ENCODE measurements at places on chromosomes 3 and 15. TPM values are rescaled to one million over a fixed set of nuclear protein-coding genes. Genes with fewer than 3 reads are reported as not detected.
A peak's percentile ranks its signal among the peaks of the same experiment; 100 is the strongest.

GNAT1 gene
- polyA plus RNA-seq, result not detected

DNA sequence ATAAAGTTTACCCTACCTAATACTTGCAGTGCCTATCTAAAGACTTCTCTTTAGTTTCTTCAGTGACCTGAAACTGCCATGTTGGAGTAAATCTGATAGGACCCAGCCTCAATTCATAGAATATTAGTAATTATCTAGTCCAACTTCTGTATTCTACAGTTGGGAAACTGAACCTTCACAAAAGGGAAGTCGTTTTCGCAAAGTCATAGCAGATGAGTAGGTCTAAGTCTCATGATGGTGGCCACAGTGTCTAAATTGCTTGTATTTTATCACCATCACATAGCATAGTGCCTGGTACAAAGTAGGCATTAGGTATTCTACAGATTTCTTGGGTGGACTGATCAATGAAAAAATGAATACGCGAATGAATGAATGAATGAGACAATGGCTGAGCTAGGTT, 8.4 kb downstream of the GMNC start:
- no peaks in the 10 kb centered on the region for H3K4me1 ChIP-seq
- no peaks in the 10 kb centered on the region for H3K36me3 ChIP-seq
- no peak overlapping the region for H3K4me3 ChIP-seq
- no peak for DNase-seq
- H3K27ac ChIP-seq, result no peak overlapping the region

- H3K4me3 ChIP-seq, result no peak overlapping the region
- H3K27ac ChIP-seq, result no peak overlapping the region
- peaks cover 8% of the 10 kb centered on the region for H3K4me1 ChIP-seq
- no peak for DNase-seq
- H3K36me3 ChIP-seq, result peaks cover 15% of the 10 kb centered on the region
Measured at GRCh38 chr15:90609242-90610180, 79.8 kb downstream of the CRTC3 start.

ANKRD63 gene
- not detected for polyA plus RNA-seq

TRIM71 gene
- polyA plus RNA-seq, result not detected

DNA sequence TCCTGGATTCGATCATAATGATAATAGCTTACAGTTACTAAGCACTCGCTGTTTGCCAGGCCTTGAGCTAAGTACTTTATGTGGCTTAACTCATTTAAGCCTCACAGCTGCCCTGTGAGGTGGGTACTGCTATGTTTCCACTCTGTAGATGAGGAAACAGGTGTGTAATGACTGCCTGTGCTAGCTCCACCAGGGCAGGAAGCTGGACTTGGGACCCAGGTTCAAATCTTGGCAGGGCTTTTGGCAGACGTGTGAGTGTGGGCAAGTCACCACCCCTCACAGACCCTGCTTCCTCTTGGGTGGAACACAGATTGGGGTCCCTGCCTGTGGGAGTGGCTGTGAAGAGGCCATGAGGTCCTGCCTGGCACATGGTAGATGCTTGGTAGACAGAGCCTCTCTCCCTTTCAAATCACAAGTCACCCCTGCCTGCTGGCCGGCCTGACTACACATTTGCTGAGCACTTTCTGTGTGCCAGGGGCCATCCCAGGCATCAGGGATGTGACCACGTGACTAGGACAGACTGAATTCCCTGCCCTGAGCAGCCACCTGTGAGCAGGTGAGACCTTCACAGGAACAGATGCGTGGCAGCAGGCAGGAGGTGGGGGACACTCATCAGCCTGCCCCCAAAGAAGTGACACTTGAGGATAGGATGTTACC, 3.7 kb downstream of the EFCC1 start:
- no peak overlapping the region for H3K27ac ChIP-seq
- H3K36me3 ChIP-seq, result no peaks in the 10 kb centered on the region
- H3K27me3 ChIP-seq, result peaks cover 25% of the 10 kb centered on the region
- DNase-seq, result no peak
- peaks cover 36% of the 10 kb centered on the region for H3K4me1 ChIP-seq

GRCh38 chr3:100825574-100825973, 116.3 kb downstream of the TFG start:
- no peaks in the 10 kb centered on the region for H3K36me3 ChIP-seq
- no peaks in the 10 kb centered on the region for H3K4me1 ChIP-seq
- H3K27ac ChIP-seq, result no peak overlapping the region
- H3K4me3 ChIP-seq, result no peak overlapping the region
- DNase-seq, result no peak
- H3K27me3 ChIP-seq, result no peaks in the 10 kb centered on the region

DNA sequence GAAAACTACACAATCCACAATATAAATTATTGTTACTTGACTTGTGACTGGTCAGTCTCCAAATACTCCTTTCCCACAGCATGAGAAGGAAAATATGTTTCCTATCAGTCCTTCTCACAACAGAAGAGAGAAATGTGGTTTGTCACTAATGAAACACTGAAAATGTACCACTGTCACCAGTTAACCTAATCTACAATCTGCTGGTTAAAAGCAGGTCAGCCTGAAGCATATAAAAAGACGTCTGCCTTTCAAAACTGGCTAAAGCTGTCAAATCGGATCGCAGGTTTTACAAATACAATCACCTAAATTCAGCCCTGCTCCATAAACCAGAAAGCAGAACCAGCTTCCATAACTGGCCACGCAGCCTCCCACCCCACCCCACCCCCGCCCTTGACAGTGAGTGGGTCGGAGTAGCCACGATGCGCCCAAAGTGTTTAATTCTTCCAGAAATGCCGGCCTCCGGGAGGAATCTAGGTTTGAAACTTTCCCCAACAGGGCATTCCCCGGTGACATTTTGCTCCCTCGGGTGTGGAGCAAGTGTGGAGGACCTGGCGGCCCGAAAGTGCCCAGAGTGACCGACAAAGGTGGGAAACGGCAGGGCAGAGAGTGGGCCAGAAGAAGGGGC, 682 bp downstream of the ETFA start:
- H3K4me1 ChIP-seq, result peaks cover 21% of the 10 kb centered on the region
- no peaks in the 10 kb centered on the region for H3K27me3 ChIP-seq
- H3K27ac ChIP-seq, result peak overlapping the region; percentile 72

ACTRT3 gene
- 0.09 TPM for polyA plus RNA-seq

CCR1 gene
- polyA plus RNA-seq, result 0.10 TPM

- no peak overlapping the region for H3K27ac ChIP-seq
- H3K4me3 ChIP-seq, result no peak overlapping the region
- H3K4me1 ChIP-seq, result peaks cover 14% of the 10 kb centered on the region
- no peaks in the 10 kb centered on the region for H3K36me3 ChIP-seq
- no peaks in the 10 kb centered on the region for H3K27me3 ChIP-seq
- DNase-seq, result no peak
Measured at GRCh38 chr15:52013151-52013791, 5.7 kb upstream of the MAPK6 start.

CAPN3 gene
- 1.0 TPM for polyA plus RNA-seq

GRCh38 chr3:162992741-162993140, 1496.1 kb downstream of the OTOL1 start:
- H3K4me3 ChIP-seq, result no peak overlapping the region
- H3K27ac ChIP-seq, result no peak overlapping the region
- H3K36me3 ChIP-seq, result no peaks in the 10 kb centered on the region
- H3K4me1 ChIP-seq, result no peaks in the 10 kb centered on the region
- no peak for DNase-seq
- H3K27me3 ChIP-seq, result no peaks in the 10 kb centered on the region

DNA sequence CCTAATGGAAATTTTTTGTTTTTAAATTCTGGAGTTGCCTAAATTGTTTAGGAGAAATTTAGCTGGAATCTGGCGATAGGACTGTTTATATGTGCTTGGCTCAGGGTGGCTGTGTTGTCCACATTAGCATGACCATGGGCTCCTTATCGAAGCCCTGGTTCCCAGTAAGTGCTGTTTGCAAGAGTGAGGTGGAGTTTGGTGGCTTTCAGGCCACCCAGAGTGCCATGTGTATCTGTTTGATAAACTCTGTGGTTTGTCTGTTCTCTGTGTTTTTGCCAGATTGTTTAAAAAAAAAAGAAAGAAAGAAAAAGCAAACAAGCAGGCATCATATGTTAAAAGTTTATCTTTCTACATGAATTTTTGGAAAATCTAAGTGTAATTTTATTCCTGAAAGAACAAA, 51.5 kb downstream of the PLCL2 start:
- H3K27me3 ChIP-seq, result no peaks in the 10 kb centered on the region
- H3K27ac ChIP-seq, result no peak overlapping the region
- peak; percentile 42 for DNase-seq

FAH gene
- 6.2 TPM for polyA plus RNA-seq

DNA sequence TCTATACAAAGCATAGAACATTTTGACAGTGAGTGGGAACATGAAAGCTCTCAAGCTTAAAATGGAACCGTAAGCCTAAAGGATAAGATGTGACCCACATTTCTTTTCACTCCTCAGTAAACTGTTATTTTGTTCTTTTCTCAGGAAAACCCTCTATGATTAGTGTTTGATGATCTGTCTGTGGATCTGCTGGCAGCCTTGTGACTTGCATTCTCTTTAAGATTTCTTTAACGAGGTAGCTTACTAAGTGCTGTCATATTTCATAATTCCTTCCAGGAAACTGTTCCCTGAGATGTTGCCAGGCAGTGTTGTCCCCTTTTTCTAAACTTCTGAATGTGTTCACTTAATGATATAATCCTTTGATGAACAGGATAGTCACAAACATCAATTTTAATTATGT, 167.6 kb downstream of the PYDC2 start:
- H3K27ac ChIP-seq, result no peak overlapping the region
- H3K36me3 ChIP-seq, result no peaks in the 10 kb centered on the region
- no peak for DNase-seq
- no peaks in the 10 kb centered on the region for H3K4me1 ChIP-seq

WDR76 gene
- polyA plus RNA-seq, result 8.7 TPM

DNA sequence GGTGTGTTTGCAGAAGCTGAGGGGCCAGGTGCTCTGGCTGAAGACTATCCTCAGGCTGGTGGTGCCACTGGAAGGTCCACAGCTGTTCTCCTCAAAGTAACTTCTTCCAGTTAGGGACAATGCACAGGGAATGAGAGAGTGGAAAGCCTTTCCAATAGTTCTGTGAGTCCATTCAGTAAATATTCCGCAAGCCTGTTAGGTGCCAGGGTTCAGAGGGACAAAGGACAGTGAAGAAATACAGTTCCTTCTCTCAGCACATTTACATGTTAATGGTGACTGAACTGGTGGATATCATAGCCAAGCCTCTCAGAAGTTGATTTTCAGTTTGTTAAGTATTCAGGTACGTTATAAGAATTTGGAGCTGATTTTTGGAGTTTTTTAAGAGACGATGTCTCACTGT, 122.5 kb downstream of the C3orf70 start:
- H3K36me3 ChIP-seq, result no peaks in the 10 kb centered on the region
- no peak overlapping the region for H3K27ac ChIP-seq
- no peak for DNase-seq
- H3K4me3 ChIP-seq, result no peak overlapping the region

DNA sequence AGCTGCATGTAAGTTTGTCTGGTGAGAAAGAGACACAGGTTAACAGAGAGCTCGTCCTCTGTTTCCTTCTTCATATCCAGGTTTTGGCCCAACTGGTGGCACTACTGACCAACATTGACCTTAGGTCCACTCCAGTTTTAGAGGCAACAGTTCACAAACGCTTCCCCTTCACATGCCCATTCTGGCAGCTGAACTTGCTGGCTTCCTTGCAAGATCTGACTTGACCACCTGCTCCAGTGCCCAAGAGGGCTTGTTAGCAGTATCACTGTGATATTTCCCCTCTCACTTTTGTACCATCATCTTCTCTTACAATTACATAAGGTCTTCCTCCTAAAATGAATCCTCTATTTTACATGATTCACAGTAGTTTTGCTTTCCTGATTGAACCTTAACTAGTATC, 71.3 kb downstream of the CNTN6 start:
- no peaks in the 10 kb centered on the region for H3K4me1 ChIP-seq
- no peak overlapping the region for H3K4me3 ChIP-seq
- H3K27ac ChIP-seq, result no peak overlapping the region
- H3K27me3 ChIP-seq, result no peaks in the 10 kb centered on the region
- DNase-seq, result no peak

GRCh38 chr3:46851364-46852333, 11.6 kb downstream of the MYL3 start:
- H3K4me1 ChIP-seq, result peaks cover 2% of the 10 kb centered on the region
- no peak overlapping the region for H3K4me3 ChIP-seq
- no peaks in the 10 kb centered on the region for H3K27me3 ChIP-seq
- no peak for DNase-seq
- no peak overlapping the region for H3K27ac ChIP-seq

DNA sequence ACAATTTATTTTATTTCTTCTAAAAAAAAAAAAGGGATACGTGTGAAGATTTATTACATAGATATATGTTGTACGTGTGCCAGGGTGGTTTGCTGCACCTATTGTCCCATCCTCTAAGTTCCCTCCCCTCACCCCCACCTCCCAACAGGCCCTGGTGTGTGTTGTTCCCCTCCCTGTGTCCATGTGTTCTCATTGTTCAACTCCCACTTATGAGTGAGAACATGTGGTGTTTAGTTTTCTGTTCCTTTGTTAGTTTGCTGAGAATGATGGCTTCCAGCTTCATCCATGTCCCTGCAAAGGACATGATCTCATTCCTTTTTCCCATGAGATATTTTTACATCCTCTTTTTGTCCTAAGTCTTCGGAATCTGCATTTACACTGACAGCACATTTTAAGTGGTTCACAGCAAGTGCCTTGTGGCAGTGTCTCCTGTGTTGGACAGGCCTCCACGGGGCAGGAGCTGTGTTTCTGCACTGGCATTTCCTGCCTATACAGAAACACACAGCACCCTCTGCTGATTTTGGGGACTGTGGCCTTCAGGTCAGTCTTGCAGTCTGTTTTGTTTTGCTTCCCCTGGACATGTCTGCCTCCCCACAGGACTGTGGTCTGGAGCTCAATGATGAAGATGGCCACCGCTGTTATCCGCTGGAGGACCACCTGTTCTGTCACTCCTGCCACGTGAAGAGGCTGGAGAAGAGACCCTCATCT, 12.7 kb upstream of the SACM1L start:
- H3K4me1 ChIP-seq, result peaks cover 27% of the 10 kb centered on the region
- H3K27ac ChIP-seq, result peak overlapping the region; percentile 57
- H3K36me3 ChIP-seq, result peaks cover 20% of the 10 kb centered on the region
- H3K27me3 ChIP-seq, result no peaks in the 10 kb centered on the region

All from CD4-positive, alpha-beta memory T cell (primary cell).